ENCODE measurements at places on chromosomes 1 and 21.
A peak's percentile ranks its signal among the peaks of the same experiment; 100 is the strongest.

DNA sequence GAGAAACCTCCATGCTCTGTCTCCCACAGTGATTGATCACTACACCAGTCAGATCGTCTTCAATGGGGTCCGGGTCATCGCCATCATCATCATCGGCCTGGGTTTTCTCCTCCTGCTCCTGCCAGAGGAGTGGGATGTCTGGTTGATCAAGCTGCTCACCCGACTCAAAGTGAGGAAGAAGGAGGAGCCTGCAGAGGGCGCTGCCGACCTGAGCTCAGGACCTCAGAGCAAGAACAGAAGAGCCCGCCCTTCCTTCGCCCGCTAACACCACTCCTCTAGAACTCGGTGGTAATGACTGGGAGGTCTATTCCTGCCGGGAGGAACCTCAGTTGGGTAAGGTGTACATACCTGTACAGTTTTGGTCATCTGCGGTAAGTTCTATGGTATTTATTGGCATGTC is 50.3 kb upstream of the COA6 start:
- DNase-seq: no peak

GRCh38 chr21:26449161-26449560 is 123.9 kb downstream of the CYYR1 start:
- DNase-seq: peak; percentile 58

DNA sequence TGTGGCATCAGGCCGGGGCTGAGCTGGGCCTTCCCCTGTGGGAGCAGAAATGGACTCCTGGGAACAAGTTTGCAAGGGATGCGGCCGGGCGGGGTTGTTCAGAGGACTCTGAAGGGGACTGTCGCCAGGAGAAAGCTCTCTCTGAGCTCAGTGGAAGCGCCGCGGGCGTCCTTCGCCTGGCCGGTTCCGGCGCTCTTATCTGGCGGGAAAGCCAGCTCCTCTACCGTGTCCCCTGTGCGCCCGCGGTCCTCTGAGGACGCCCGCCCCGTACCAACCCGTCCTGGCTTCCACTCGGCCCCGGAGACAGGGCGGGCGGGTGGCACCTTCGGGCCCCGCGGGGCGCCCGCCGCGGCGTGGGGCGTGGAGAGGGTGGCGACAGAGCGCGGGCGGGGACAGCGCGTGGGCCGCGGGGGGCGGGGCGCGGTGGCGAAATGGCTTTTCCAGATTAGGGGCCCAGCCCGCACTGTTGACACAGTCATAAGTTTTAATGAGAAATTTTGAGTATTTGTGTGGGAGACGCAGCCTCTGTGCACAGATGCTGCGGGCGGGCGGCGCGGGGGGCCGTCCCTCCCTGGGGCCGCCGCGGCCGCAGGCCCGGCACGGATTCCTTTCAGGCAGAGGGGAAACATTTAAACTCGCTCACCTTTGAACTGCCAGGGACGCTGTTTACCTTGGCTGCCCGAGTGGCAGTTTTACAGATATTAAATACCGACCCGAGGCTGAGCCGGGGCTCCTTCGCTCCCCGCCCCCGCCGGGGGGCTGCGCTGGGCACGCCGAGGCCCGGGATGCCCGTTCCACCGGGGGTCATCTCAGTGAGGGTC is 70.2 kb downstream of the FOXD2 start:
- no peak for DNase-seq

DNA sequence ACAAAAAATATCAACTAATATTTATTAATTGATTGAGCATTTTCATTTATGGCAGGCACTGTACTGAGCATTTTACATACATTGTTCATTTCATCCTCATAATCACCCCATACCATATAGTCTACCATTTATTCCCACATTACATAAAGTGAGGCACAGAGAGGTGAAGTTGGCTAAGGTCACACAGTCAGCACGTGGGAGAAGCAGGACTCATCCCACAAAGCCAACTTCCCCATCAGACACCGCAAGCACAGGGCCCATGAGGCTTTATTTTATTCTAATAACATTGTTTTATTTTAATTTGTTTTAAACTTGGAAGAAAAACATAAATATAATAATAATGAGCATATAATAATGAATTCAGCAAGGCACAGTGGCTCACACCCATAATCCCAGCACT is 43.1 kb upstream of the CAPZB start:
- DNase-seq: no peak

DNA sequence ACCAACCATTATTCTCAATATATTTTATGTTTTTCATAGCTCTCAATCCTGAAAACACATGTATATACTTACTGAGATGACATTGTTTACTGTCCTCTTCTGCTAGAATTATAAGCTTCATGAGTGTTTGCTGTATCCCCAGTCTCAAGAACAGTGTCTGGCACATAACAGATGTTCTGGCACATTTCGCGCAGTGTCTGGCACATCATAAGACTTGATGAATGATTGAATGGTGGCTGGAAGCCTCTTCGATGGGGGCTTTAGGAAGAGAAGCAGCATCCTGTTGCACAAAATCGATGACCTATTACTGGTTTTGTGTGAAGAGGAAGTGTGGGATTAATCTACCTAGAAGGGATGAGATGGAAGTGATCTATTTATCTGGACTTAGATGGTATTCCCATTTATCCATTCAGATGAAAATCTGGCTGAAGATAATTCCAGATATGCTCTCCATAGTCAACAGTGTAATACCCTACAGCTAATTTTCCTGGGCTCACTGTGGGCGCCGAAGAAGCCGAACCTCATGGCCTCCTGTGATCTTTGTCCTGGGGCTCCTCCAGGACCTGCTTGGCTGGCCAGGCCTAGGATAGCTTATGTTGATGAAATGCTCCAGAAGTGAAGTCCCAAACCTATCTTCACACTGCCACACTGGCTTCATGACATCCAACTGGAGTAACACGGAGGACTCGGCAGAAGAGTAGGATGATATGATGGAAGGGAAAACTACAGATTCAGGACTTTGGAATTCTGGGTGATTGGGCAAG is 26.5 kb downstream of the CD34 start:
- DNase-seq: no peak

GRCh38 chr1:218339267-218339831 is 5.8 kb upstream of the TGFB2 start:
- DNase-seq: no peak

- no peak for DNase-seq
Observed at GRCh38 chr1:12339396-12339795, 109.6 kb downstream of the VPS13D start.

DNA sequence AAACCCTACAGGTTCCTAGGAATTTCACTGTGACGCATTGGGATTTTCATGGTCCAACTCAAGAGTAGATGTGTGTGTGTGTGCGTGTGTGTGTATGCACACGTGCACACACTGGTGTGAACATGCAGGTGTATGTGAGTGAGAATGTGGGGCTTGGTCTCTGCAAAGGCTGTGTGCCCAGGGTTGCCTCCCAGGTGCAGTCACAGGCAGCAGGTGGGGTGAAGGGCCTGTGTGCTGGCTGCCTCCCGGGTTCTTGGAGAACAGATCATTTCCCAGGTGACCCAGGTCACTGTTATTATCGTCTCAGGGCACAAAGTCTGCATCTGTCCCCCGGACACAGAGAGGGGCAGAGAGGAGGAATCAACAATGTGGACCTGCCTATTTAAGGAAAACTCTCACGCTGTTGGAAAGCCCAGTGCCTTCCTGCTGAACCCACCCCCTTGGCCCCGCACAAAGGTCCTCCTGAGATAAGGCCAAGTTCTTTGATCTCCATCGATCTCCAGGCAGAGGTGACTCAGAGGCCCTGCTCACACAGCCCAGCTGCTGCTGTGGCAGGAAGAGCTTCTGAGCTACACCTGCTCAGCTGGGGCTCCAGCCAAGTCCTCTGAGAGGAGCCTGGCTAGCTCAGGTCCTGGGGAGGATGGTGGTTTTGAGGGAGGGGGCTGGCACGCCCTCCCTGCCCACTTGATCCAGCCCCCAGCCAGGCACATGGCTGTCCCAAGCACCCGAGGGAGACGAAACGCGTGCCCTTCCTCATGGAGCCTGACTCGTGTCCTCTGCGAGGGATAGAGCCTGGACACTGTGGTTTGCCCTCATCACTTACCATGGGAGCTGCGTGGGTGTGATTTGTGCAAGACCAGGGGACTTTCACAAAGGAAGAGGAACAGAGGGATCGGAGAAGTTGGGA is 134.0 kb upstream of the ARHGEF16 start:
- DNase-seq: no peak

DNA sequence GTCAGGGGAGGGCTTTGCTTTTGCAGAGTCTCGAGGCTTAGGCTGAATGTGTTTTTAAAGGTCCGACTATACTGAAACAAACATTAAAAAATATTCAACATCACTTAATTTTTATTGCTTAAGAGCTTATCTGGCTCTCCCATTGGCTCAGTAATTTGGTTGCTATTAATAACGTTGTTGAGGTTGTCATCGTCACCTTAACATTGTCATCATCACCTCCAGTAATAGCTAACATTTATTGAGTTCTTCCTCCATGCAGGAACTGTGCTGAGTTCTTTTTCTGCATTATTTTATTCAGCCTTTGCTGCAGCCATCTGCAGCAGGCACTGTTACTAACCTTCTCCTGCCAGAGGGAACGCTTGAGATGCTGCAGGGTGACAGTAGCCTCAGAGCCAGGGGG is 40.1 kb downstream of the ADARB1 start:
- no peak for DNase-seq

Data from GM04504 (cell line).